RCC 7860 (cell line): ENCODE measurements at places on chromosomes 3 and 15.

DNA sequence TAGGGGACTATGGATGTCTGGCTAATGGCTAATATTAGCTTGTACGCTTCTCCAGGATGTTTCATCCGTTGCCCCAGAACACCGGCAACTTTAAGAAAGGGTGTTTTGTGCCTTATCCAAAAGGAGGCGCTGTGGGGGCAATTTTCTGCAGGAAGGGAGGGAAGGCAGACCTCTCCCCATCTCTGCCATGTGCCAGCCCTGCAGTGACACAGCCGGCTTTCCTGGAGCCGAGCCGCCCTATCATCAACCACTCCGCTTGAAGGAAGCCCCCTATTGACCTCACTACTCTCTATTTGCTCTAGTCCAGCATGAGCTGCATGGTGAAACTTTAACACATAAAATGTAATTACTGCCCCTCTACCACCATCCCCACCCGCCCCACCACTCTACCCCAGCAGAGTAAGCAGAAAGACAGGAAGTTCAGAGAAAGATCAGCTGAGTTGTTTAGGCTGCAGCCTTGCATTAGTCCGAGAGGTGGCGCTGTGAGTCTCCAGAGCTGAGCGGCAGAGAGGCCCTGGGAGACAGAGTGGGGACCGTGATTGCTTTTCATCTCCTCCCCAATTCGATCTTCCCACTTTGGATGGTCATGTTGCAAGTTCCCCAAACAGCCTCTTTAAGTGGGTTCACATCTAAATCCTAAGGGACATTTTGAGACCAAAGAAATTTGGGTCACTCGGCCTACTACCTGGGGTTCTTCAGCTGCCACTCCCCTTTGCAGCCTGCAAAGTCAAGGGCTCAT is 24.5 kb upstream of the RAD18 start:
- DNase-seq = no peak

DNA sequence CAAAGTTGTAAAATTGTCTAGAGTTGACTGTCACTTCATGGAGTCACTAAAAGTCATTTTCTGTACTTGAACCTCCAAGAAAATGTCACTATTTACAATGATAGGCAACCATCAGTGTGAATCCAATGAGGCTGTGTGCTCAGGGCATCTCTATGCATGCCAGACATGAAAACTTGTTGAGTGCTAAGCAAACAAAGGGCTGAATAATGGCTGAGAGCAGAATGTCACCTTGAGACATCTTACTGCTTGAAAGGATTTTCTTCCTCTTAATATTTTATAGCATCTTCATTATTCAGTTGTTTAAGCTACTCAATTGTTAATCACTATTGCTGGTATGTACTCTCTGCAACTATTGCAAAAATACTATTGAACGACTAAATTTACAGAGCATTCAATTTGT is 184.7 kb downstream of the PLCH1 start:
- no peak for DNase-seq

- no peak for DNase-seq
Measured at GRCh38 chr15:78061963-78062427, 15.5 kb downstream of the TBC1D2B start.

DNA sequence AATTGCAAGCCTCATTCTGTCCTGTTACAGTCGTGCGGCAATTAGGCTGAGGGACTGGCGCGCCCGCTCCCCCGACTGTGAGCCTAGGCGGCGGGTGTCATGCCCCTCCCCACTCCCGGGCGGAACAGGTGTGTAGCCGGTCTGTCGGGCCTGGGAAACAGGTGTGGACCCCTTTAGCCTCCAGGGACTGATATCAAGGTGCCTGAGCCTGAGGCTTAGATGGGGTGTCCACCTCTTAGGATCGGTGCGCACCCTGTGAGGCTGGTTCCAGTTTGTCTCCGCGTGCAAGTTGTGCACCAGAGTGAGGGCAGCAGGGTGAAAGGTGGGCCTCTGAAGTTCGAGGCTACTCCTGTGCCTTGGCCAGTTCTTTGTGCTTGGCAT is 686 bp downstream of the VPS8 start:
- no peak for DNase-seq

DNA sequence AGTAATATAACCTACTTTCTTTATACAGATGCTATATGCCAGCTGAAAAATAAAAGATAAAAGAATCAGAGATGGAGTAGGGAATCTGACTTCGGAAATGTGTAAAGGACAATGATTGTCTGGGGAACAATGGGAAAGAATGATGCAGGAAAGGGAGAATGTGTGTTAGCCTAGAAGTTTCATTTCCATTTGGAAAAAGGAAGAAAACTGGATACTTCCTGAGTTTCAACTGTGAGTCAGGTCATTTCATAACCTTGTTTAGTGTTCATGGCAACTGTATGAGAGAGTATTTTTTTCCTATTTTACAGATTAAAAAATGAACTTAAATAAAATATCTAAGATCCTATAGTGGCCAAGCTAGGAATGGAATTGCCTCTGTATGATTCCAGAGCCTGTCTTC is 261.3 kb upstream of the NECTIN3 start:
- peak; percentile 54 for DNase-seq

DNA sequence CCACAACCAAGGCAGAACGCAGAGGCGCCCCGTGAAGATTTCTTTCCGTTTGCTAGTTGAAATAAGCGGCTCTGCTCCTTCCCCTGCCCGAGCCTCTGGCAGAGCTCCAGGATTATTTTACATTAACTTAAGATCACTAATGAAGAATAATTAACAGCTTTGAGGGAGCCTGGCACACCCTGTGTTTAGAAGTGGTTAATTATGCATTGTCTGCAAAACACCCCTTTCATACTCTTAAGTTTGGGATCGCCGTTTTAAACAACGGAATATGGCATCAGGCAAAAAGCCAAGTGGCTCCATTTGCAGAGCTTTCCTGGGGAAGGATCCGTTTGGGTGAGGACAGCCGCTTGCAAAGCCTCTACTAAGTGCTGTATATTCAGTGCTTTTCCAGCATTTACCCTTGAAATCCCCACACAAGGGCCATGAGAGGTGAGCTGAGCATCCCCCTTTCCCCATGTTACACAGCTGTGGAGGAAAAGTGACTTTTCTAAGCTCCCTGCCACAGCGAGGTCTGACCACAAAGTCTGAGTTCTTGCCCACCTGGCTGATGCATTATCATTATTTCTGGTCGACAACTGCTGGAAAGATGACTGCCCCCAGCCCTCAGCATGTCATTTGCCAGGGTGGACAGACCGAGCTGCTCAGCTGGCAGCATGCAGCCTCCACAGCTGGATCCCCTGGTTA is 33.9 kb downstream of the IQSEC1 start:
- no peak for DNase-seq

GRCh38 chr3:138051947-138052802 is 42.2 kb downstream of the CLDN18 start:
- no peak for DNase-seq

DNA sequence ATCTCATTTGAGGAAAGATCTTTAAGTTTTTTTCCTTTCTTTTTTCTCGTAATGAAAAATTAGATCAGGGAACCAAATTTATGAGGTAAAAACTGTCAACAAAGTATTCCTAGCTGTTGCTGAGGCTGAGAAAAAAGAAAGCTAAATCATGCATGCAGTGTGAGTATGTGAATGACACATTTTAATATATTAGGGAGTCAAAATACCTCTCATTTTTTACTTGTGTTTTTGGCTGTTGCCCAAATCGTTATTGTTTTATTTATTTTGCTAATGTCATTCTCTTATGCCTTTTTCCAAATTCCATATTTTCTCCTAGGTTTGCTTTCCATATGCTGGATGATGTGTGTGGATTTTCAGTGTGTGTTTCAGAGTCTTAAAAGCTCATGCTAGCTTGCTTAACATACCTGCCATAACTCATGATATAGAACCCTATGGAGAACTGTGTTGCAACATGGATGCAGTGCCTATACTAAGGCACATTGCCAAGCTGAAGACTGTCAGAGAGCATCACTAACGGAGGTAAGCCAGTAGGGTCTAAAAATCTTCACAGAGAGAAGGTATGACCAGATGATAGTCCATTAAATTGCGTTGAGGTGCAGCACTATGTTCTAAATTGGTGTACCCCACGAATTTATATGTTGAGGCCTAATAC is 629.5 kb upstream of the KCNMB2 start:
- peak; percentile 17 for DNase-seq

GRCh38 chr3:22089284-22089683 is 338.3 kb upstream of the ZNF385D start:
- peak; percentile 16 for DNase-seq

GRCh38 chr3:16460886-16461285 is 52.6 kb downstream of the RFTN1 start:
- no peak for DNase-seq

GRCh38 chr15:97963779-97964178 is 3.3 kb downstream of the ARRDC4 start:
- DNase-seq = no peak

DNA sequence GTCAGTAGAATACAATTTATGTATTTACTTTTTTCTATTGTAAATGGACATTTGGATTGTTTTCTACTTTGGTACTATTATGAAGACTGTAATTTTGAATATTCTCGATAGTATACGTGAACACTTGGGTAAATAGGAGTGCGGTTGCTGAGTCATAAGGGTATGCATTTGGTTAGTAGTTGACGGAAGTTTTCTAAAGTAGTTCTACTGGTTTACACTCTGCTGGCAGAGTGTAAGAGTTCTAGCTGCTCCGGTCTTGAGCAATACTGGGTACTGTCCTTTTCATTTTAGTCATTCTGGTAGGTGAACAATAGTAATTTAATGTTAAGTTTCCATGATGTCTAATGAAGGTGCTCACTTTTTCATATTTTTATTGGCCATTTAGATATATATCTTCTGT is 70.0 kb downstream of the MEF2A start:
- DNase-seq = no peak

- DNase-seq = no peak
Measured at GRCh38 chr3:110378481-110378880, 693.1 kb upstream of the NECTIN3 start.

DNA sequence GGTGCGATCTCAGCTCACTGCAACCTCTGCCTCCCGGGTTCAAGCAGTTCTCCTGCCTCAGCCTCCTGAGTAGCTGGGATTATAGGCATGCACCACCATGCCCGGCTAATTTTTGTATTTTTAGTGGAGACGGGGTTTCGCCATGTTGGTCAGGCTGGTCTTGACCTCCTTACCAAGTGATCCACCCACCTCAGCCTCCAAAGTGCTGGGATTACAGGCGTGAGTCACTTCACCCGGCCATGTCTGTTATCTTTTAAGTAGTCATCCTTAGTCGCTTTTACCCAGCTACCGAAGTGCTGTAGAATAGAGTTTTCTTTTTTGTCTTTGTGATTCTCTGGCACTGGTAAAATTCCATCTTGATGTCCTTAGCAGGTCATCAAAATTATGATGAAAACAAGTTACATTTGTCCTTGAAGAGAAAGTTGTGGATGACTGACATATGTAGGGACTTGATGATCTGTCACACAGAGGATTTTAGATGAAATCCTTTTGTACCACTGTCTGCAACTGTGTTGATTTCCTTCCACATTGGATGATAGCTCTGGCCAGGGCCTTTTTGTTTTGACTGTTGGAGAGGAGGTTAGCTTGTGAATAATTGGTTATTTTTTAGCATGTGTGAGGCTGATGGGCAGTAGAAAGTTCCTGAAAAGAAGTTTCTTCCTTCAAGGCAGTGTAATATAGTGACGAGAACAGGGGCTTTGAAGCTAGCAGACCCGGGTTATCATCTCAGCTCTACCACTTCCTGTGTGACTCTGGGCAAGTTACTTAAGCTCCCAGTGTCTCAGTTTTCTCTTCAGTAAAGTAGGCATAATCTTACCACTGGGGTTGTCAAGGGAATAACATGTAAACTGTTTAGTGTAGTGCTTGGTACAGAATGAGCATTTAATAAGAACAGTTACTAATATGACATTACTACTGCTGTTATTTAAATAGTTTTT is 18.8 kb downstream of the ATG7 start:
- peak; percentile 65 for DNase-seq
